ENCODE measurements at places on chromosomes 1 and 21.
A peak's percentile ranks its signal among the peaks of the same experiment; 100 is the strongest.

- no peak for DNase-seq
Observed at GRCh38 chr1:53471000-53471399, 11.8 kb downstream of the DMRTB1 start.

DNA sequence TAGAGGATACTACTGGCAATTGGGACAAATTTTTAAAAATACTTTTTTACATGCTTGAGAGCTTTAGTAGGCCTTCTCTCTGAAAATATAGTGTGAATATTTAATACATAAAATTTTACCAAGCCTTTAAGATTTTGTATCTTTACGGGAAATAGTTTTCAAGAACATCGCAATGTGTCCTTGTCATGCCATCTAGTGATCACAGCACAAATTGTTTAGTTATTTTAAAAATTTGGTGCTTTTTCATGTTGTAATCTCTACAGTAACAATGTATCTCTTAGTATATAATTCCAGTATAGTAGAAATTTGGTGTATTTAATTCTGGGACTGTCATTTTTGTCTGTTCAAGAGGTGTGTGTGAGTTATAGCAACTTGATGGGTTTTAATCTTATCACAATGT is 6.7 kb downstream of the CDC7 start:
- no peak for DNase-seq

- DNase-seq, result no peak
Observed at GRCh38 chr1:66434096-66434495, 99.9 kb upstream of the SGIP1 start.

DNA sequence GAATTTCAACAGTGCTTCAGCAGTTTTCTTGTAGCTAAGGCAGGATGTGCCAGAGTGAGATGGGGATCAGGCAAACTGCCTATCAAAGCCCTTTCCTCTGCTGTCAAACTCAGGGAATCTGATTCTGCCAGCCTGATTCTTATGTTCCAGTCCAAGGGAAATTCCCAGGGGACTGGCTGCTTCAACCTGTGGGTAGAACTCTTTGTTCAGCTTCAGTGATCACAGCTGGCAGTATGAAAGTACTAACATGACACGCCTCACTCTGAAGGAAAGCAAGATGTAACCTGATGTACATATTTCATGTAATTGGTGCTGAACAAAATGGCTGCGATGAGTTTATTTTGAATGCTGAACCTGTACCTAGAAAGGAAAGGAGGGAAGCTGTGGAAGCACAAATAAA is 40.1 kb upstream of the SLC5A9 start:
- peak; percentile 98 for DNase-seq

DNA sequence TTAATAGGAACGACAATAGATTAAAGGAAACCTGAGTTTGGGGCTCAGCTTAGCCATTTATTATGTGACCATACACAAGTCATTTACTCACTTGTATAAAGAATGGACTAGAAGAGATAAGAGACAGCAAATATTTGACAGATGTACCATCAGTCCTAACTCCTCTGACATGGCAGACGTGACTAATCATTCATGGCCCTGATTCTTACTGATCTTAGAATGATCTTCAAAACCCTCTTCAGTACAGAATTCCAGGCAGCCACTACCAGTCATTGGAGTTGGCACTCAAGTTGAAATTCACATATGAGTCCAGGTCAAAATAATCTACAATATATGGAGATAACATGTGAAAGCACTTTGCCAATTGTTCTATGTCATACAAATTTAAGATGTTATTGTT is 21.0 kb upstream of the POU2F1 start:
- DNase-seq, result no peak

- DNase-seq, result no peak
Observed at GRCh38 chr1:84163123-84163931, 19.3 kb downstream of the PRKACB start.

DNA sequence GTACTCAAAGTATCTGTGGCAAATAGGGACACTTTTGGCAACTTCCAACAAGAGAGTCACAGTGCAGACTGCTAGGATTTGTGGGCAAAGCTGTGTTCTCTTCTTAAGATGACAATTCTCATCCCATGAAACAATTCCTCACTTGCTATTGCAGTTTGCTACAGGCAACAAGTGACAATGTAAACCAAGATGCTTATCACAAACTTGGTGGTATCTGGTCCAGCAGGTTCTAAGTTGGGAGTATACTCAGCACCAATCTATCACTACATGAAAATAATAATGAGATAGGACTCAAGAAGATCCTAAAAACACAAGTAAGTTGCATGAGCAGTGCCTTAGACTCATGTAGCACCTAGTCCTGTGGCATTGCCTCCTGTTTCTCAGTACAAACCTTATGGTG is 3.4 kb upstream of the OVAAL start:
- DNase-seq, result no peak

DNA sequence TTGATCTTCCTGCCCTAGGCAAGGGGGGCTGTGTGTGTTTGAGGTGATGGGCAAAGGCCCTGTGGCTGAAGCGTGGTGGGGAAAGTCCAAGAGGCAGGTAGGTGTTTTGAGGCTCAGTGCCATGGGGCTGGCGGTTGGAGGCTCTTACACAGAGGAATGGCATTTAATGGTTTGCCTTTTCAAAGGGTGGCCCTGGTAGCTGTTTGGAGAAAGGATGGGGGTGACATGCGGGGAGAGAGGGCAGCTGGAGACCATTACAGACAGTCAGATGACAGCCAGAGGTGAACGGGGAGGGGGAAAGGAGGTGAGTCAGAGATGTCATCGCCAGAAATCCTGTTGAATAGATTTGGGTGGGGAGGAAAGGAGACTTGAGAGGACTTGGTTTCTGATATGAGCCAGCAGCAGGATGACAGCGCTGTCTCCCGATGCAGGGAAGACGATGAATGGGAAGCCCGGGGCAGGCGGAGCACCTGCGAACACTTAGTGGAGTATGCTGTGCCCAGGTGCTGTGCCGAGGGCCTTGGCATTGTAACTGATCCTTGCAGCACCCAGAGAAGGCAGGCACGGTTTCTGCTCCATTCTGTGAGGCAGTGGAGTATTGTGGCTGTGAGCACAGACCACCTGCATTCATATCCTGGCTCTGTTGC is 56.3 kb downstream of the MAN1C1 start:
- DNase-seq, result no peak

DNA sequence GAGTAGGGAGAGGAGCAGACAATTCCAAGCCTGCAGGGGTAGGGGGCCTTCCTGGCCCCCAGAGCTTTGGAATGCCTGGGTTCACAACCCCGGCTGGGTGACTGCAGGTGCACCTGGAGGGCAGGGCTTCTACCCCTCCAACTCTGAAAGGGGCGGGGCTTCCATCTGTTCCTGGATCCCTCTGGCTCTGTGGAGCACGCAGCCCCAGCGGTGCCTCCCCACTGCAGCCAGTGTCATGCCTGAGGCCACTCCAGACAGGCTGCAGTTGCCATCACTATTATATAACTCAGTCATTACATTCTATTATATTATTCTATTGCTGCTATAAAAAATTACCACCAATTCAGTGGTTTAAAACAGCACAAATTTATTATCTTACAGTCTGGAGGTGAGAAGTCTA is 12.5 kb upstream of the FNBP1L start:
- no peak for DNase-seq

GRCh38 chr1:43536196-43536863 is 5.6 kb downstream of the PTPRF start:
- no peak for DNase-seq

GRCh38 chr1:29757866-29758780 is 521.8 kb downstream of the PTPRU start:
- DNase-seq, result no peak

GRCh38 chr21:39209334-39209688 is 26.1 kb upstream of the PSMG1 start:
- no peak for DNase-seq

- DNase-seq, result peak; percentile 85
Observed at GRCh38 chr1:145977486-145978470, 13.3 kb downstream of the POLR3GL start.

GRCh38 chr1:87369736-87370478 is 41.2 kb downstream of the LMO4 start:
- no peak for DNase-seq

- no peak for DNase-seq
Observed at GRCh38 chr1:191674626-191675179, 483.6 kb upstream of the RGS18 start.

DNA sequence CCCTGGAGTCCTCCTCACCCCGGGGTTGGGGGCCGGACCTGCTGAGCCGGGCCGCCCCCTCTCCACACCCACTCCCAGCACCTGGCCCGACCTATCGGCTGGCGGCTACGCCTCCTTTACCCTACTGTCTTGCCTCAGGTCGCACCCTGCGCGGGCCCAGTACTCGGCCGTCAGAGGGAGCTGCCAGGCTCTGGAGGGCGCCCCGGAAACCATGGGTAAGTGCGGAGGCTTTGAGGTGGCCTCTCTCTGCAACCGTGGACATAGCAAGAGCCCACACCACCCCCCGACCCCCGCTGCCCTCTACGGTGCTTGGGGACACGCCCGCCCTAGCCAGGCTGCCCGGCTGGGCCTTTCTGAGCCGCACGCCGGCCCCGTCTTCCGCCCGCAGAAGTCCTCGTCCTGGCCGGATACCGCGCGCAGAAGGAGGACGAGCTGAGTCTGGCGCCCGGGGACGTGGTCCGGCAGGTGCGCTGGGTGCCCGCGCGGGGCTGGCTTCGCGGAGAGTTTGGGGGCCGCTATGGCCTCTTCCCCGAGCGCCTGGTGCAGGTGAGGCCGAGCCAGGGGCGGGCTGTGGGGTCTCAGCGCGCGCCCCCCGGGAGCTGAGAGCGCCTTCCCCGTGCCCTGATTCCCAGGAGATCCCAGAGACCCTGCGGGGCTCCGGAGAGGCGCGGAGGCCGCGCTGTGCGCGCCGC is at the start of gene SH3D21:
Gene SH3D21, plus strand, starts transcription at position 159 of the 692 bp plus-strand sequence. Its CDS starts 53 bp downstream, at position 212.
- peak; percentile 81 for DNase-seq

DNA sequence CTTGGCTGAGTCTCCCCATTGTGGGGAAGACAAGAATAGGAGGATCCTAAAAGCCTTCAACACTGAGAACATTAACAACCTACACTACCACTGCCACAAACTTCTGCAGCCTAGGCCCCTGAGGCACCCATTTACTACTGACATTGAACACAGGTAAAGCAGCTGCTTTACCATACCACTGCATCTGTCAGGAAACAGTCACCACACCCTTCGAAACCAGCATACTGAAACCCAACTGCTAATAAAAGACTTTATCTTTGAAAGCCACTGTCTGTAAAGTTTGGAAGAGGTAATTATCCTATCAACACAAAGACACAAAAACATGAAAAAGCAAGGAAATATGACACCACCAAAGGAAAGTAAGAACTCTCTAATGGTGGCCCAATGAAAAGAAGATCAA is 7.4 kb downstream of the IFNAR1 start:
- DNase-seq, result no peak

- DNase-seq, result no peak
Observed at GRCh38 chr21:45084121-45084520, 9.7 kb downstream of the ADARB1 start.

DNA sequence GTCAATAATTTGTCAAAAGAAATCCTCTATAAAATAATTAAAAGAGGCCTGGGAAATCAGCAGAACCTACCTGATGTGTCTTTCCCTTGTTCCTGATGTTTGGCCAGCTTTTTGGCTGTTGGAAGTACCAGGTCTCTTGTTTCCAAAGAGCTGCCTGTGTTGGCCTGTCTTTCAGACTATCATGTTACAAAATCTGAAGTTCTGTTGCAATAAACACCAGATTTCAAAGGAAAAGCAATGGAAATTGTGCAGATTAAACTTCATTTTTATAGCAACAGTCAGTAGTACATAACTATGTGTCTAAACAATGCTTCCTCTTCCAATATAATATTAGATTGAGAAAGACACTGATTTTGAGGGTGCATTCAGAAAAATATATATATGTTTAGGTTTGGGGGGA is 647.2 kb upstream of the CXADR start:
- DNase-seq, result peak; percentile 11

GRCh38 chr1:33336580-33336979 is 15.7 kb upstream of the A3GALT2 start:
- DNase-seq, result no peak

- DNase-seq, result no peak
Observed at GRCh38 chr1:62321446-62321845, 2.2 kb upstream of the KANK4 start.

DNA sequence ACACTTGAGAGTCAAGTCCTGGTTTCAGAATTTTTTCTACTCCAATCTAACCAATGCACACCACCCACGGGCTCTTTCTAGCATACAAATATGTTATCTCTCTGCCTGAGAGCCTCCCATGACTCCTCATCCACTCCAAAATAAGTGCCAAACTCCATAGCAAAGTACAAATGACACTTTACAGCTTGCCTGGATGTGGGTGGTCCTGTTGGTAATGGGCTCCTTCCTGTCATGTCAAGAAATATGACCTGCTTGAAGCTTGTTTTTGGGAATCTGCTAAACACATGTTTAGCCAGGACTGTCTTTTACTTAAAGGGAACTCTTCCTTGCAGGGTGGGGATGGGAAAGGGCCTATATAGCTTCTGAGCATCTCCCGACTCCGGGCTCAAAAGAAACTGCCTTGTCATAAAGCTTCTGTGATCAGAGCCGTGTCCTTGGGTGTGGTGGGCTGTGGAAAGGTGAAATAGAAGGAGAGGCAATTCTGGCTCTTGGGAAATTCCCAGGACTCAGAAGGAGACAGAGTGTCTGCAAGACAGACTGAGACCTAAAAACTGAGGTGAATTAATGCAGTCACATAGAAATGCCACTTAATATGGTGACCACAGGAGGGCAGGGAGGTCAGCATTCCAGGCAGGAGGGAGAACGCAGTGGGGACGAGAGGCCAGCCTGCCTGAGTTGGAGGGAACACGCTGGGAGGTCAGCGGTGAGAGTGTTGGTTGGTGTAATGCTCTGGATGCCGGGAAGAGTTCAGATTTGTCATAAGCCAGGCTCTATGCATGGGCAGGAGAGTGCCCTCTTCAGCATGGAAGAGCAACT is 6.1 kb upstream of the IGFN1 start:
- no peak for DNase-seq

DNA sequence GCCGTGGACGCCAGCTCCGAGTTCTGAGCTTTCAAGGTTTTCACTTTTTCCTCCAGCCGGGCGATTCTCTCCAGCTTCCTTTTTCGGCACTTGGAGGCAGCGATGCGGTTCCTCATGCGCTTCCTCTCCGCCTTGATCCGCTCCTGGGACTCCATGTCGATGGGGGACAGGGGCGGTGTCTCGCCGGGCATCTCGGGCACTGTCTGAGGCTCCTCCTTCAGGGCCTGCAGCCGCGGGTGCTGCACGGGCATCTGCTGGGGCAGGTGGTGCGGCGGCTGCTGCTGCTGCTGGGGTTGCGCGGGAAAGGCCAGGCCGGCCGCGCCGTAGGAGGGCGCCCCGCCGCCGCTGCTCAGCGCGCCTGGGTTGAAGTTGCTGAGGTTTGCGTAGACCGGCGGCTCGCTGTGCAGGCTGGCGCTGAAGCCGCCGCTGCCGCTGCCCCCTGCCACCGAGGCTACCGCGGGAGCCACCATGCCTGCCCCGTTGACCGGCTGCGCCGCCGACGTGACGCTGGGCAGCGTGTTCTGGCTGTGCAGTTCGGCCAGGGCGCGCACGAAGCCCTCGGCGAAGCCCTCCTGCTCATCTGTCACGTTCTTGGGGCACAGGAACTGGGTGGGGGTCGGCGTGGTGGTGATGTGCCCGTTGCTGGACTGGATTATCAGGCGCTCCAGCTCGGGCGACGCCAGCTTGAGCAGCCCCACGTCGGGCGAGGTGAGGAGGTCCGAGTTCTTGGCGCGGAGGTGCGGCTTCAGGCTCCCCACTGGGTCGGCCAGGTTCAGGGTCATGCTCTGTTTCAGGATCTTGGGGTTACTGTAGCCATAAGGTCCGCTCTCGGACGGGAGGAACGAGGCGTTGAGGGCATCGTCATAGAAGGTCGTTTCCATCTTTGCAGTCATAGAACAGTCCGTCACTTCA is 1.4 kb downstream of the JUN start:
- DNase-seq, result peak; percentile 64

- no peak for DNase-seq
Observed at GRCh38 chr21:16840538-16840937, 672.3 kb upstream of the CXADR start.

Measured in NCI-H1105 treated with DMSO at 0.1 percent for 48 hours (cell line).